Upper lobe of left lung (tissue), 6 donors: ENCODE measurements at places on chromosomes 4 and X. TPM values are rescaled to one million over a fixed set of nuclear protein-coding genes. Genes with fewer than 3 reads are reported as not detected.

ANXA10 gene
- total RNA-seq = not detected

GRCh38 chr4:73589887-73590801, 30.1 kb downstream of the RASSF6 start:
- DNase-seq = no peak

GRCh38 chrX:34927866-34928265, 14.7 kb upstream of the FAM47B start:
- no peak for DNase-seq

DNA sequence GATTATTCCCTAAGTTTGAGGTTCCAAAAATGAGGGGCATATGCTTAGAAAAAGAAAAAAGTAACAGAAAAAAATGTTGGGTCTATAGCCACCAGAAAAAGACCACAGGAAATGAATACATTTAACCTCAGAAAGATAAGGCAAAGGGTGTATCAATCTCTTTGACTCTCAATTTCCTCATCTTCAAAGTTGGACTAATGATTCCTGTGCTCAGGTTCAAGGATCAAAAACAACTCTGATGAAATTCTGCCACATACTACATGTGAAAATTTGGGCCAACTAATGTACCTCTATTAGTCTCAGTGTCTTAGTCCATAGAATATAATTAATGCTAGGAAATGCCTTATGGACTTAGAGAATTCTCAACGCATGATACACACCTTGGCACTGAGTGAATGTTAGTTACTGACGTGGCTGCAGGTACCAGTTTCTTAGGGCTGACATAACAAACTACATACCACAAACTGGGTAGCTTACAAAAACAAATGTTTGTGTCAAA, 257.7 kb downstream of the ANKRD50 start:
- DNase-seq = no peak

FRAS1 gene
- total RNA-seq = 4.3 TPM

GYPE gene
- total RNA-seq = 0.89 TPM

GRCh38 chrX:154374313-154375155, at the start of gene FLNA:
TSS of gene FLNA (minus strand) at chrX:154374634. CDS start at chrX:154371245, 3,389 bp downstream.
- no peak for DNase-seq

- DNase-seq = no peak
Measured at GRCh38 chrX:19194285-19195242, 72.3 kb upstream of the ADGRG2 start.
